ENCODE measurements at places on chromosomes 1 and 21.

DNA sequence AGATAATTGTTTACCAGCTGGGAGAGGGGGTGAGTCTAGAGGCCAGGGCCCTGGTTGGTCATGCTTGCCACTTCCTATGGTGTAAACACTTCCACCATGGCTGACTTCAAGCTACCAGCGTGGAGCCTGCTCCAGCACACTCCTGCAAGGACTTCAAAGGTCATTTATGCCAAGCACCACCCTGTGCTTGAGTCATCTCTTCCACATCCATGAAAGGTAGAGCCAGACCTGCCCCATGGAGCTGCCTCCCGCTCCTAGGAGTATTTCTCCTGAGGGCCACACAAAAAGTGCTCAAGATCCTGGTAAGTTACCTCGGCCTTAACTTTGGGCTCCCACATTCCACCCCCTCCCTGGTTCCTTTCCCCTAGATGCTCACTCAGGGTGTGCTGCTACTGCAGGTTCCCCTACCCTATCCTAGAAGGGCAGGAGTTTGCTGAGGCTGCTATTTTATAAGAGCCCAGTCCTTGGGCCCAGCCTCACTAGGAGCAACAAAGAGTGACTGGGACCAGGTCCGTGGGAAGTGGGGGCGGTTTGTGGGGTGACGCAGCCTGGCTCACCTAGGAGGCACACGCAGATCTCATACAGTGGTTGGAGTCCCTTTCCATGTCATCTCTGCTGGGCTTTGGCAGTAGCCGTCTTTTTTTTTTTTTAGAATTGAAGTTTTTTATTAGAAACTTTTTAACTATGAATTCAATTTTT is 2.4 kb downstream of the RAB7B start:
- DNase-seq: no peak

- no peak for DNase-seq
These were observed 53.2 kb downstream of the SYT2 start for GRCh38 chr1:202656951-202657646.

DNA sequence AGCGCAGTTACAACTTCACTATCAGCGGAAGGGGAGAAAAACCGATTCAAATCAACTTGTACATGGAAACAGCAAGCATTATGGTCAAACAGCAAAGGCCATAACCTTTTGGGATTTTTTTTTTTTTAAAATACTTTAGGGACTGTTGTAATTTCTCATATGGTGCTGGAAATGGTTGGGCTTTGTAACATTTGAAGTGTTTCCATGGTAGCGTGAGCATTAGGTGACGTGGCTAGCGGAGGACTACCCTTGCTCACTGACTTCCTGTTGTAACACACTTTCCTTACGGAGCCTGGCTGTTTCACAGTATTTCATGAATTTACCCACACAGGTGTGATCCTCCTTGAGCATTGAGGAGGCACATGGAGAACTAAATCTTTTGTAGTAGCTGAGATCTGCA is 269.5 kb downstream of the TM2D1 start:
- no peak for DNase-seq

DNA sequence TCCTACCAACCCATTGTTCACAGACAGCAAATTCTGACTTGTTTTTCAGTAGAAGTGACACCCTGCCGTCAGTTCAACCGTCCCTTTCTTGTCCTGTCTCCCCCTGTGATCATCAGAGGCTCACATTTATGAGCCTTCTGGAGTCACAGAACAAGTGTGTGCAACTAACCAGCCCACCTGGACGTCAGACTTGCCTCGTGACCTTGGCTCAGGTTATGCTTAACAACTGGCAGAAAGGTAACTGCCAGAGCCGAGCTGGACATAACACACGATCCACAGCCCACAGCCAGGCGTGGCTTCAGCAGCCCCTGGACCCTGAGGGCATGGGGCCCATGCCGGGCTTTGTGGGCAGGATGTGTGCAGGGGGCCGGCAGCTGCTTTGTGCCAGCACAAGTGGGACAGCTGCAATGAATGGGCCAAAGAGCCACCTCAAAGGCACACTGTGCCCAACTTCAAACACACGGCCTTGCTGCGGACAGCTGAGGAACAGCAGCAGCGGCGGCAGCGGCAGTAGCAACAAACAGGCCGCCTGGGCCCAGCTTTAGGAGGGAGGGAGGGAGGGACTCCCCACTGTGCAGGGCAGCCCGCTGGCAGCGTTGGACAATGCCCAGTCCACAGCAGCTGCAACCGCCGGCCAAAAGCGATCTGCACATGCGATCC is 103.9 kb downstream of the ZBTB18 start:
- DNase-seq: no peak
